ENCODE measurements at places on chromosomes 3 and 15.

DNA sequence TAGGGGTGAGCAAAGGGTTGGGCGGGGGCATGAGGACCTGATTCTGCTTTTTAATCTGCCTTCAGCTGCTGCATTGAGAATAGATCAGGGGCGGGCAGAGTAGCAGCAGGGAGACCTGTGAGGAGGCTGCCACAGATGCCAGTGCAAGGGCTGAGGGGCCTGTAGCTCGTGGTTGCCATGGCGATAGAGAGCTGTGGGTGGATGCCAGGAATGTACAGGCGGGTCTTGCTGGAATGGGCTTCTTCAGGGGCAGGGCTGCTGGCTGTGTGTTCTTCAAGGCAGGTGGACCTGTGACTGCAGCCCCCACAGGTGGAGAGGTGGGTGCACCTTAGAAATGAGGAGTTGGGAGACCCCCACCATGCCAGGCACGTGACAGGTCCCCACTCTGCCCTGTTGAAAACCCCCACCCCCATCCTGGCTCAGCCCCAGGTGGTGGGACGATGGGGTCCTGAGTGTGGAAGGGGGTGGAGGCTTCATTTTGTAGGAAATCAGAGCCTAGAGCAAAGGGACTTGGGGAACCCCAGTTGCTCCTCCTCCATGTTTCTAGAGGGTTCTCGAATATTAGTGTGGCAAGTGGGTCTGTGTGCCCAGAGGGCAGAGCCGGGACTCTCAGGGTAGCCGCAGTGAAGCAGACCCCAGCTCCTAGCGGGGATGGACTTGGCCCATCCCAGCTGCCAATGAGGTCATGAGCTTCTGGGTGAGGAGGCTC, 38.3 kb downstream of the SLC6A6 start:
- DNase-seq, result no peak

- no peak for DNase-seq
Observed at GRCh38 chr3:190701096-190701532, 161.4 kb downstream of the GMNC start.

GRCh38 chr3:9149566-9149965, 99.9 kb downstream of the SRGAP3 start:
- DNase-seq, result no peak

DNA sequence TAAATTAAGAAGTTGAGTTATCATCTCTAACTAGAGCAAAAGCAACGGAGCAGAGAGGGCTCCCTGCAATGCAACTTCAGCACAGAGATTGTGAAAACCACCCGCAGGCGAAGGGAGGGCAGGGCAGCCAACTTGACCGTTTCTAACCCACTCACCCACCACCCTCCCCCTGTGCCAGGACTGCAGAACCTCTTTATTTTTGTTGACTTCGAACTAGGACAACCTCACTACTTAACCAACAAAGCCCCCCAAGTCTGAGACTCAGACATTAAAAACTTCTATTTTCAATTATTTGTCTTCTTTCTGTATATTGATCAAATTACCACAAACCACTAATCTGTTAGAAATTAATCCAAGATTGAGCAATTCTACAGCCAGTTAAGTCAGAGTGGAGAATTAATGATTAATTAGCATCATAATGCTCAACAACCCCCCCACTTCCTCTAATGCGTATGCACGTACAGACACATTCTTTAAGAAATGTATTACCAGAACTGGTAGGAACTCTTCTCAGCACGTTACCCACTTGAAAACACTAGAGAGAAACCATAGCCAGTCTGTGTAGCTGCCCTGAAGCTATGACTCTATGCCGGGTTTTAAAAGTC, 2.0 kb downstream of the MGLL start:
- no peak for DNase-seq

- no peak for DNase-seq
Observed at GRCh38 chr3:100419406-100419805, 18.1 kb downstream of the LNP1 start.

Data from activated effector memory CD4-positive, alpha-beta T cell treated with anti-CD3 and anti-CD28 coated beads, Interleukin-2, amount 50 U/mL, for 16 hours (primary cell).